ENCODE measurements at places on chromosomes 7 and 10.

- DNase-seq, result no peak
Observed at GRCh38 chr7:1516586-1517251, 12.5 kb upstream of the INTS1 start.

- DNase-seq, result no peak
Observed at GRCh38 chr7:26492816-26493215, 201.2 kb downstream of the SNX10 start.

GRCh38 chr10:47078393-47079203, 167.4 kb downstream of the PTPN20 start:
- DNase-seq, result no peak

DNA sequence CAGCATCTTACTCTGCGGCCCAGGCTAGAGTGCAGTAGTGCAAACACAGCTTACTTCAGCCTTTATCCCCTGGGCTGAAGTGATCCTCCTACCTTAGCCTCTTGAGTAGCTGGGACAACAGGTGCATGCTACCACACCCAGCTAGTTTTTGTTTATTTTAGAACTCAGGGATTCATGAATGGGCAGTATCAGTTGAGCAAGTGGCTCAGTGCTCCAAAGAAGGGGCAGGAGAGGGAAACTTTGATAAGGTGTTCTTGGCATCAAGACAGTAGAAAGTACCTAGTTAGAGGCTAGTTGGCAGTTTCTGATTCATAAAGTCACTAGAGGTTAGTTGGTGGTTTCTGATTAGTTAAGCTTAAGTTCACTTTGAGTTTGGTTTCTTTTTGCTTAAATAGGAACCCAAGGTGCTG, 18.4 kb downstream of the TRIM24 start:
- DNase-seq, result no peak

- DNase-seq, result no peak
Observed at GRCh38 chr7:30521532-30521931, 16.9 kb upstream of the GGCT start.

DNA sequence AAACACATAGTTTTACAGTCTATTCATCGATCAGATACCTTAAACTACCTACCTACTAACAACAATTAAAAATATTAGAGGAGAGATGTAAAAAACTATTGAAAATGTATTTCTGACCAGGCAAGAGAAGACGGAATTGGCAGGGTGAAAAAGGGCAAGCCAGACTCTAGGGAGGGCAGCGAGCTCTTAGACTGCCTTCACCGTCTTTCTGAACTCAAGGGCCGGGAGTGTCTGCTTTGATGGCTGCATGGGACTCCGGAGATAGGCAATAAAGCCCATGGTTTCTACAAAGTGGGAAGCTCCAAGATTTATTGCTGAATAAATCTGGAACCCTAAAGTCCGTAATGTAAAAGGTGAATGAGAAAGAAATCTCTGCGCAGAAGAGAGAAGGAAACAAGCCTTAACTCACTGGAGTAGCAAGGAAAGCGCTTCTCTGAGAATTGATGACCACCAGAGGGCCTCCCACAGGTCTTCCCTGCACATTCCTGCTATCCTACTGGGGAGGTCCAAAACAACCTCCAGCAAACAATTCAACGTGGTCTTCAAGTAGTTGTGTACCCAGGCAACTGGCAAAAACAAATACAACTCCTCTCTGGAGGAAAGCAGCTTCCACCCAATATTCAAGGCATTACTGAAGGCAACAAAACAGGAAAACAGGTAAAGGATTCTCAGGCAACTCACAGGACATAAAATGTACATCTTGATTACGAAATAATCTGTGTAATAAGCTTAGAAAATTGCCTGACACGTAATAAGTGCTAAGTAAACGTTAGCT, 181.3 kb downstream of the SDK1 start:
- DNase-seq, result no peak

All from stimulated activated CD8-positive, alpha-beta memory T cell treated with anti-CD3 and anti-CD28 coated beads, Interleukin-2, amount 100 ng/mL, for 1 hour (primary cell).